ENCODE measurements at places on chromosomes 3 and 15. TPM values are rescaled to one million over a fixed set of nuclear protein-coding genes. Genes with fewer than 3 reads are reported as not detected.
A peak's percentile ranks its signal among the peaks of the same experiment; 100 is the strongest.

DNA sequence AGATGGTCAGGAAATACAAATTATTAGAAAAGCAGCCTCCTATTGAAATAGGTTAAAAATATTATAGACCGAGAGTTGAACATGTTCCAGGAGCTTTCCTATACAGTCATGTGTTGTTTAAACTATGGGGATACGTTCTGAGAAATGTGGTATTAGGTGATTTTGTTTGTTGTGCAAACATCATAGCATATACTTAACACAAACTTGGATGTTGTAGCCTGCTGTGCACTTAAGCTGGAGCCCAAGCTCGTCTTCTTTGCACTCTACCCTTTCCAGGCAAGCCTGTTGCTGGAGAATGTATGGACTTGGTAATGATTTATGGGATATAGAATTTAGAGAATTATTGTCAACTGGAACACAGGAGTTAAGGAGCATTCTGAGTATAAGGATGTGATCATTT is 140.2 kb downstream of the AKAP13 start:
- no peak for ATAC-seq

DNA sequence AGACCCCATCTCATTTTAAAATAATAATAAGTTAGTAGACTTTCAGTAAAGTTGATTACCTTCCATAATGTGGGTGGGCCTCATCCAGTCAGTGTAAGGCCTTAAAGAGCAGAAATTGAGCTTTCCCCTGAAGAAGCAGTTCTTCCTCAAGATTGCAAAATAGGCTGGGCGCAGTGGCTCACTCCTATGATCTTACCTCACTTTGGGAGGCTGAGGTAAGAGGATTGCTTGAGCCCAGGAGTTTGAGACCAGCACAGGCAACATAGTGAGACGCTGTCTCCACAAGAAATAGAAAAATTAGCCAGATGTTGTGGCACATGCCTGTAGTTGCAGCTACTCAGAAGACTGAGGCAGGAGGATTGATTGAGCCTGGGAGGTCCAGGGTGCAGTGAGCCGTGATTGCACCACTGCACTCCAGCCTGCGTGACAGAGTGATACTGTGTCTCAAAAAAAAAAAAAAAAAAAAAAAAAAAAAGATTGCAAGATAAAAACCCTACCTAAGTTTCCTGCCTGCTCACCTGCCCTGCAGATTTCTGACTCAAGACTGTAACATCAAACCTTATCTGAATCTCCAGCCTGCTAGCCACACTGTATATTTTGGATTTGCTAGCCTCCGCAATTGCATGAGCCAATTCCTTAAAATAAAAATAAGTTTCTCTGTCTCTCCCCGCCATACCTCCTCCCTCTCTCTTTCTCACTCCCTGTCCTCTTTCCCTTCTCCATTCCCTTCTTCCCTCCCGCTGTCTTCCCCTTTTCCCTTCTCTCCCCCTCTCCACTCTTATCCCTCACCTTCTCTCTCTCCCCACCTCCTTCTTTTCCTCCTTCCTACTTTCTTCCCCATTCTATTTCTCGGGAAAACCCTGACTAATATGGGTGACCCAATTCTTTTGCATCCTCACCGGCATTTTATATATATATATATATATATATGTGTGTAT is 16.9 kb downstream of the KLHL18 start:
- no peak for ATAC-seq

GRCh38 chr15:55461447-55461846 is 46.6 kb downstream of the DNAAF4 start:
- no peak for ATAC-seq

DNA sequence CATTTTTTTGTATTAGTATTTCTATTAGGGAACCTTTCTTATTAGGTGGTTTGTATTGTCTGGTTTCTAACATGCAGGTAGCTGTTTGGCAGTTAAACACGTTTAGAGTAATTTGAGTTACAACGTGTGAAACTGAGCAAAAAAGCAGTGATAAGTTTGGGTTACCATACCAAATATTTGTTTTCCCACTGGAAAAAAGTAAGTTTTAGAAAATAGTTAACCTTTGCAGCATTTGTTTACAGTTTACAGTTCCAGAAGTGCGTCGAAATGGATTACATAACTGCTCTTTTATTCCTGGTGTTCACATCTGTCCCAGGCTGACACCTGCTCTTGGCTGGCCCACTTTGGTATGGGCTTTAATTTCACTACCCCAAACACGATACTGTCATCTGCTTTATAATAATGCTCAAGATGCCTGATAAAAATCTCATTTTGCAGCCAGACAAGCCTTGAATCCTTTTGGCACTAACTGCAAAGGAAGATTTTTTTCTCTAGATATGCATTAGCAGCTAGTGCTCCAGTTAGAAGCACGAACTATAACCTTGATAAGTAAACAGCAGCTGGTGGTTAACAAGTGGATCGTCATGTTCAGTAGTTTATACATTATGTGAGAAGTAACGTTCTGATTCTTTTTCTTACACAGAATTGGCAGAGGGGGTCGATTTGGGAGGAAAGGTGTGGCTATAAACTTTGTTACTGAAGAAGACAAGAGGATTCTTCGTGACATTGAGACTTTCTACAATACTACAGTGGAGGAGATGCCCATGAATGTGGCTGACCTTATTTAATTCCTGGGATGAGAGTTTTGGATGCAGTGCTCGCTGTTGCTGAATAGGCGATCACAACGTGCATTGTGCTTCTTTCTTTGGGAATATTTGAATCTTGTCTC is 5.3 kb downstream of the EIF4A2 start:
- no peak for ATAC-seq

- ATAC-seq, result peak; percentile 29
Observed at GRCh38 chr3:157127831-157128767, 31.8 kb downstream of the CCNL1 start.

DNA sequence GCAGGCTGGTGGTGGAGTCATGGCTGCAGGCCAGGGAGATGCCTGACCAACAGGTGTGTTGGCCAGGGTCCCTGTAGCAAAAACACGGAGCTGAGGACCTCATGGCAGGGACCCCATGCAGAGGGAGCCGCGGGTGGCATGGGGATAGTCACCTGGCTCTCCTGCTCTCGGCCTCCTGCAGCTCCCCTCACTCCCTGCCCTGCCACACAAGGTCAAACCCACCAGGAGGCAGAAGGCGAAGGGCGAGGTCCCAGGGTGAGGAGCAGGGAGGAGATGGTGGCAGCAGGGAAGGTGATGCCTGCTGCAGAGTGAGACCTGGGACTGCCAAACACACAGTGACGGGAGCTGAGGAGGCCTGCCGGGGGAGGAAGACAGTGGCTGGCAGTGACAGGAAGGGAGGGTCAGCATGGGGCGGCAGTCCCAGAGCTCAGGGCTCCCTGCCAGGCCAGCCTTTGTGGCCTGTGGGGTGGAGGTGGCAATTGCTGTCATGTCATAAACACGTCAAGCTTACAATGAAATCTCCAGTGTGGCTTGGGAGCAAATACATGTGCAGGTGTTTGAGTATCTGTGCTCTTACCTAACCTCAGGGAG is 144.3 kb downstream of the TJP1 start:
- ATAC-seq, result no peak

- ATAC-seq, result peak; percentile 93
Observed at GRCh38 chr15:41603941-41604911, 45.2 kb downstream of the TYRO3 start.

- ATAC-seq, result no peak
Observed at GRCh38 chr3:15998911-15999310, 175.6 kb upstream of the GALNT15 start.

DNA sequence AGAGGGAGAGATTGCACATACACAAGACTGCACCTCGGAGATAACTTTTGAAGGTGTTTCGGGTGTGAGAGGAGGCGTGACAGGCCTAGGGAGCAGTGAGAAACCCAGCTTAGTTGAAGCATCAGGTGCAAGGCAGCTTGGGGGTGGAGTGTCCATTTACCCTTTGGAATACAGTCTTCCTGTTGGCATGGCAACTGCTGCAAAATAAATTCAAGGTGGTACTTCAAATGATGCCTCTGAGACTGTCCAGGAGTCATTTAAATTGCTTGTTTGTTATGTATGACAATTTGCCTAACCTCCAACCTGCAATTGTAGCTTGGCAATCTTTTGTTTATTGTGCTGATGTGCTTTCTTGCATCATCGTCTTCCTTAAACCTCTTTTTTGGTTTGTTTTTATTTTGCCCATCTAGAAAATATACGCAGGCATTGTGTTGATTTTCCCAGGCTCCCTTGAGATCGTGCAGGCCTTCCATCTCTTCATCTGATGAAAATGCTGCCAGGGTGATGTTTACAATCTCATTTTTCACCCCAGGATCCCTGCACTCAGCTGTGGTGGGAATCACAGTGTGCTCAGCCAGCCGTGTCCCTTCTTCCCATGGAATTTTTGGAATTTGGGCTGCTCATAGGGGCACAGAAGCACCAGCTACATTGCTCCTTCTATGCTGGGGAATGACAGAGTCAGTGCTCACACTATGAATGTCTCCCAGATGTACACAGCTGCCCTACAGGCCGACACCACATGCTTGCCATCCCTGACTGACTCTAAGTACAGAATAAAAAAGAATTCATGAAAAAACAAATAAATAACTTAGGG is 583.1 kb upstream of the CFAP20DC start:
- peak; percentile 65 for ATAC-seq

GRCh38 chr3:172154768-172155664 is 115.6 kb downstream of the FNDC3B start:
- ATAC-seq, result no peak

GRCh38 chr3:195041871-195042742 is 228.9 kb downstream of the XXYLT1 start:
- no peak for ATAC-seq

- ATAC-seq, result no peak
Observed at GRCh38 chr3:82424031-82424339, 662.5 kb upstream of the GBE1 start.

- peak; percentile 51 for ATAC-seq
Observed at GRCh38 chr3:120568598-120568997, 27.5 kb upstream of the NDUFB4 start.

GRCh38 chr3:81268526-81268925 is 492.9 kb downstream of the GBE1 start:
- ATAC-seq, result no peak

GRCh38 chr15:67183443-67184169 is 70.9 kb downstream of the AAGAB start:
- no peak for ATAC-seq

GRCh38 chr15:51079226-51079625 is 15.5 kb downstream of the TNFAIP8L3 start:
- ATAC-seq, result no peak

GRCh38 chr15:40248006-40248783 is 9.3 kb downstream of the PAK6 start:
- ATAC-seq, result no peak

GRCh38 chr3:134065252-134066157 is 35.8 kb upstream of the SLCO2A1 start:
- no peak for ATAC-seq

DNA sequence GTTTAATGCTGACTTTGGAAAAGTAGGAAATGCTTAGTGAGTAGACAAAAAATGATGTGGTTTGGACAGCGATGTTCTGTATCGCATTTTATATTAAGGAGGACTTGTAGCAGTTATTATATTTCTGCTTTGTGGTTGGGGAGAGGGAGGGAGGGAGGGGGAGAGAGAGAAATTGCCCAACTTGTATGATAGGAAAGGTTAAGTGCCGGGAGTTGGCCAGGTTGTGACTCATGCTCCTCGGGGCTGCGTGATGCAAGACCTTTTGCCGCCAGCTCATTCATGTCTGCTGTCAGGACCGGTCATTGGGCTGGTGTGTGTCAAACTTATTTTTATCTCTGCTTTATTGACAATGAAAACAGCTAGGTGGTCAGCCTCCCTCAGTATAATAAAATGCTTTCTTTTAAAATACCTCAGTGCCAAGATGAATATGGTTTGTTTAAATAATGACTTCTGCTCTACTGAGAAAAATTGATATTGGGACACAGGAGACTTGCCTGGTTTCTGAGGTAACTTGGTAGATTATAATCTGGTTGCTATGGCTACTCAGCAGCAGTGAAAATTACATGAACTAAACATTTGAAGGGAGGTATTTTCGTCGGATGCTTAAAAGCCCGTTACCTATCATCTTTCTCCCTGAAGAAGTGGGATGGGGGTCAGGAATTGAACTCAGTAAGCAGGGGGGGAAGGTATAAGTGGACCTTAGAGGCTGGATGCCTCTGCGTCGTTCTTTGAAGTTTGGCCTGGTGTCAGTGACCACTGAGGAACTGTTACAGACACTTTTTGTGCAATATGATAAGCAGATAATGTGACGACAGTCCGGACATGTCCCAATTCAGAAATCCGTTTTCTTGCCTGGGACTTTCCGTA is 90.7 kb downstream of the FNDC3B start:
- ATAC-seq, result peak; percentile 93

GRCh38 chr15:74392451-74392830 is 25.0 kb upstream of the CYP11A1 start:
- peak; percentile 83 for ATAC-seq

The RGMA gene
- total RNA-seq, result 61.4 TPM

The SMCO1 gene
- total RNA-seq, result 0.28 TPM

The CRYBG3 gene
- total RNA-seq, result 13.4 TPM

The GOLGA8S gene
- total RNA-seq, result 0.16 TPM

The GOLGA8J gene
- not detected for total RNA-seq

The ZNF501 gene
- total RNA-seq, result 6.3 TPM

The PARP9 gene
- 139 TPM for total RNA-seq

The SIDT1 gene
- 0.96 TPM for total RNA-seq

The OR5K2 gene
- total RNA-seq, result not detected

All from motor neuron (in vitro differentiated cells).